IPS DF 19.7 (cell line): ENCODE measurements at places on chromosomes 5 and 9.

- DNase-seq = no peak
Observed at GRCh38 chr5:1834022-1834551, 32.9 kb downstream of the NDUFS6 start.

DNA sequence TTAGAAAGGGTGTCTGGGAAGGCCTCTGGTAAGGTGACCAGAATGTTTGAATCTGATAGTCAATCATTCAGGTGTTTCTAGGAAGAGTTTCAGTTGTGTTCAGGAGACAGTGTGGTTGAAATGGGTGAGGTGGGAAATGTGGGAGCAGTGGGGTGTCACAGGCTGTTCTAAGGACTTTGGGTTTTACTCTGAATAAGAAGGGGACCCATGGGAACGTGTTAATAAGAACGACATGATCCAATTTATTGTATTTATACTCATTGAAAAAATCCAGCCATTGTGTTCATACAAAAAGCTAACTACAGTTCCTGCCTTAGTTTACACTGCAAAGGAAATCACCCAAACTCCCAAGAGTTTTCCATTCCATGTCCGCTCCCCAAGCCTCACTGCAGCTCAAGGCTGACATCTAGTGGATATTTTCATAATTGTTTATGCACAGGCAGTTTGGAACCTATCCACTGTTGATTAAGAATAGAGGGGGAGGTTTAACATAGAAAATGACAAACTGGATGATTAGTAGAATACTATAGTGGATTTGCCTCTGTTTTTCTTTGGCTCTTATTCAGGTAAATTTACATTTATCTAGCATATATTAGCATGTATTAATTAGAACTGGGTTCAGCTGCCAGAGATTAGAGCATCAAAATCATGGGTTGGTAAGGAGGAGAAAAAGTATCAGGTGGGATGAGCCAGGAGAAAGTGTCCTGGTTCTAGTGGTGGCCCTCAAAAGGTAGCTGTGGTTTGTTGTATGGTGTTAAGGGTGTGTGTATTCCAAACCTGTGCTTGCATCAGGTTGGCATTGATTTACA lies 17.7 kb downstream of the CAVIN4 start:
- no peak for DNase-seq

- DNase-seq = no peak
Observed at GRCh38 chr5:158170534-158170933, 311.6 kb upstream of the CLINT1 start.

DNA sequence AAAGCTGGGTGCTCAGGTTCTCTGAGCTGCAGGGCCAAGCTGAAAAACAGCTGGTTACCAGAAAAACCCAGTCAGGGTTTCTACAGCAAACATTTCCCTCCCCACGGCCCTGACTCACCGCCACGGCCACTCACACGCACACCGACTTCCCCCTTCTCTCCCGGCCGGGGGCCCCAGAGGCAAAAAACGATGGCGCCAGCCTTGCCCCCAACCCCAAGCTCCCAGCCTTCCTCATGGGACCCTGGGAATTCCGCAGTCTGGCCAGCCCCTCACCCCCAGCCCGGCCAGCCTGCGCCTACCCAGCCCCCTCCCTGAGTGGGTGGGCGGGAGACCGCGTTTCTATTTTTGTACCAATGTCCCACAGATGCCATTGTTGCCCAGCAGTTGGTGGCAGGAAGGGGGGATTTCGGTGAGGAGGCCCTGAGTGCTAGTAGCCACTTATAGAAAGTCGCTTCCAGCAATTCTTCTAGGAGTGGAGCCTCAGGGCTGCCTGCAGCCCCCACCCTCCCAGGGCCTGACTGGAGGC lies 18.4 kb downstream of the ENG start:
- no peak for DNase-seq

DNA sequence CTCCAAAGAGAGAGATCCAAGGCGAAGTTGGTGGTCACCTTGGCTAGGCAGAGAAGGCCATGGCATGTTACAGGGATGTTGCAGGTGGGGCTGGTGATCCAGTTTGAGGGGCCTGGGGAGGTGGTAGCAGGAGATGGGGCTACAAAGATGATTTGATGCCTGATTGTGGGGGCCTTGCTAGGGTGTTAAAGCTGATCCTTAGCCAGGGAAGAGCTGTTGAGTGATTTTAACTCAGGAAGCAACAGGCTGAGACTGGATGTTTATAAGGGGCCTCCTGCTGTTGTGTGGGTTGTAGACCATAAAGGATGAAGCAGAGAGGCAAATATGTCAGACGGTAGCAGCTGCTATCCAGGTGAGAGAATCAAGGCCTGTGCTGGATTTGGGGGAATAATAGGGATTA lies 19.0 kb upstream of the SMAD5 start:
- no peak for DNase-seq
